HuH-7 (cell line): ENCODE measurements at places on chromosomes 3 and 15.

DNA sequence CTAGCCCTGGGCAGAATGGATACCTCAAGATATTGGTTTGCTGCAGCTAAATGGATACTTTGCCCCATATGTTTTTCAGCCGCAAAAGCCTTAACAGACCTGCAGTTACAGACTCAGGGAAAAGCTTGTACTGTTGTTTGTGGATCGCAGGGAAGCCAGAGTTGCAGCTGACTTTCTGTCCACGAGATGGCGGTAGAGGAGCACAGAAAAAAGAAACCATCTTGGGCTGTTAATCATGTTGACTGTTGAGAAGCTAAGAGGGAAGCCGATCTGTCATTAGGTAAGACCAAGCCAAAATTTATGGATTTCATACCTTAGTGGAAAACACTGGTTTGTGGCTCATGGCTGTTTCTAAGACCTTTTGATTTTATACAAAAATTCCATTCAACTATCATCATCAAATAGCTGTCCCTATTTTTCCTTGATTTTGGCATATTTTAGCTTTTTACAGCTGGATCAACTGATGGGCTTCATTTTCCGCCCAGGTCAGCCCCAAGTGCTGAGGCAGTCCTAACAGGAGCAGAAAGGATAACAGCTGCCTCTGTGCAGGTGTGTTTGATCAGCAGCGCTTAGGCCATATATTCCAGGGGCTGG is 205.7 kb upstream of the ZPLD1 start:
- DNase-seq = peak; percentile 48

GRCh38 chr3:66215106-66215505 is 5.7 kb upstream of the SLC25A26 start:
- no peak for DNase-seq

GRCh38 chr3:155891321-155891720 is 20.9 kb downstream of the GMPS start:
- DNase-seq = no peak

DNA sequence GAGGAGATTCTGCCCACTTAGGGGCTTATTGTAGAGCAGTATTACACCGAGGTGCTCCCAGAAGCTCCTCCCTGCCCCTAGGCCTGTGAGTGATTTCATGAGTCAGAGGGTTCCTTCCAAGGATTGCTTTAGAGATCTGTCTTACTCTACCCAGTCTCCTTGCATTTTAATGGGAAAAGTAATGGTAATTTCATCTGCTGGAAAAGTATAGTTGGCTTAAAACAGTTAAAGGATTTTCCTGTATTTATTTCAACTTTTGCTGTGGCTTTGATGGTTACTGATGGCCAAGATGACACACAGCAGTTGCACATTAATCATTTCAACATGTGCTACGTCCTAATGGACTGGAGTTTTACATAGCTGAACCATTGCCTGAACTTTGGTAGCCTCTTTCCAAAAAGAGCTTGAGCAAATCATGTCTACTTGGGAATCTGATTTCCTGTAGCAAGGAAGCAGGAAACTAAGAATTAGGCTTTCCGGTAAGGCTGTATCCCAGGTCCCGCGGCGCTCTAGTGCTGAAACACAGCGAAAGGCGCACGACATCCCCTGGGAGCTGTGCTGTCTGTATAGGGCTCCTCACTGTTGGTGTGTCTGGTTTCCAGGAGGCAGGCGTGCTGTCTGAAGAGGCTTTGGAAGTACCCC is 9.2 kb upstream of the PGPEP1L start:
- DNase-seq = no peak
